ENCODE measurements at places on chromosomes 2 and 18.
A peak's percentile ranks its signal among the peaks of the same experiment; 100 is the strongest.

DNA sequence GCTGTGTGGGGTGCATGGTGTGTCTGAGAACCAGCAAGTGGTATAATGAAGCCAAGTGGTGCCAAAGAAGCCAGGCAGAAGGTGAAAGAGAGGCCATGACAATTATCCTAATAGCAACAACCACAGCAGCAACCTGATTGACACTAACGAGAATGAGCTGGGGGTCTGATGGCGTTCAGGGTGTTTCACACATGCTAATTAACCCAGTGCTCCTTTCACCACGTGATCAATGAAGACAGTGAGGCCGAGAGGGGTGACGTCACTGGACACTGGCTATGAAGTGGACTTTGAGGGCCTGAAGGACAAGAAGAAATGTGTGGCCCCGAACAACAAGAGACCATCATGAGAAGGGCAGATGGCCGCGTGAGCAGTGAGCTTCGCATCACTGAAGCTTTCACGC lies 364.4 kb upstream of the ID2 start:
- DNase-seq = peak; percentile 11

DNA sequence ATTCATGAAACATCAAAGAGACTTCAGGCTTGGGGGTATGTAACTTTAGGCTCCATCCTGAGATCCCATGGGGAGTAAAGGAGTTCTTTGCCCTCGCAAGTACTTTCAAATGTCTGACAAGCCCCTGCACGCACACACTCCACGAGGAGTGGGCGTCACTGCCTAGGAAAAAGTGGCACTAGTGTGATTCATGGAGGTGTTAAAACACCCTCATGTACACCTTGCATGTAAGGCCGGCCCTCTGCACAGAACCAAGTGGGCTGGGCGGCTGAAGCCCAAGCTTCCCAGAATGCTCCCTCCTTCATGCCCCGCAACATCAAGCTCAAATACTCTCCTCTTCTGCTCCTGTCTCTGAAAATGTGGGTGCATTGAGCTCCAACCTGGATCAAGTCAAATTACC lies 7.8 kb downstream of the HS1BP3 start:
- no peak for DNase-seq

- DNase-seq = no peak
These were observed 78.3 kb downstream of the SMAD4 start for GRCh38 chr18:51108330-51108729.

DNA sequence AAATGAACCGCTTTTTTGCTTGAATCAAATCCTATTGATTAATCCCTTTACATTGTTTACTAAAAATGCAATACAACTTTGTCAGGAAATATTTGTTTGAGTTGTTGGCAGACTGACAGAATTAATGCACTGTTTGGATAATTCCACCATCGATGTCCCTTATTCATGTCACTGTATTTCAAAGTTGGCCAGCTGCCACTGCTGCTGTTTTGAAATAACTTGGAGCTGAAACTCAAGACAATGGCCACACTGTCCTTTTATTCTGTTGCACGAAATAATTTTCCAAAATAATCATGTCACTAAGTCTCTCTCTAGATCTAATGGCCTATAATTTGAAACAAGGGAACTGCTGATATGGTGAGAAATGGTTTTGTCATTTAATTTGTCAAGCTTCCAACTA lies 55.2 kb upstream of the PAX3 start:
- DNase-seq = no peak

DNA sequence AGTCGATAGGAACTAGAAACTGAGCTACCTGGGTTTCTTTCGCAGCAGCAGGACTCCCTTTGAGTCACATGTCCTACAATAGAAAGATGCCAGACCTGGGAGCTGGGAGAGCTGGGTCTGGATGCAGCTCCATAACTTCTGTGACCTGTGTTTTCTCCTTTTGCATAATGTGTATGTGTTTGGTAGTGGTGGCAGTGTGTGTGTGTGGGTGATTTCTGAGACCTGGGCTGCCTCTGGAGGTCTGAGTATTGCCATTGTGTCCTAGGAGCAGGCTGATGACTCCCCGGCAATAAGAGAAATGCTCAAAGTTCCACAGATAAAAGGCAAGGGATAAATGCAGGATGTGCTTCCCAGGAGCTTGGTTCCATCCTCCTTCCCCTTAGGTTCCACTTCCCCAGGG lies 6.4 kb downstream of the WNT10A start:
- DNase-seq = no peak

DNA sequence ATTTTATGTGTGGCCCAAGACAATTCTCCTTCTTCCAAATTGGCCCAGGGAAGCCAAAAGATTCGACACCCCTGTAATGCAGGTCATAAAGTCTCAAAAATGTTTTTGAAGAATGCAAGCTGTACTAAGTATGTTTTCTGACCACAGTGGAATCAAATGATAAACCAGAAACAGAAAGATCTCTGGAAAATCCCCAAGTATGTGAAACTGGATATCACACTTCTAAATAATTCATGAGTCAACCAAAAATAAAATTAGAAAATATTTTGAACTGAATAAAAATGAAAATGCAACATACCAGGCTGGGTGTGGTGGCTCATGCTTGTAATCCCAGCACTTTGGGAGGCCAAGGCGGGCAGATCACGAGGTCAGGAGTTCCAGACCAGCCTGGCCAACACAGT lies 34.1 kb upstream of the UBE2F start:
- no peak for DNase-seq

- no peak for DNase-seq
These were observed 293.6 kb downstream of the STK39 start for GRCh38 chr2:167953776-167954175.

DNA sequence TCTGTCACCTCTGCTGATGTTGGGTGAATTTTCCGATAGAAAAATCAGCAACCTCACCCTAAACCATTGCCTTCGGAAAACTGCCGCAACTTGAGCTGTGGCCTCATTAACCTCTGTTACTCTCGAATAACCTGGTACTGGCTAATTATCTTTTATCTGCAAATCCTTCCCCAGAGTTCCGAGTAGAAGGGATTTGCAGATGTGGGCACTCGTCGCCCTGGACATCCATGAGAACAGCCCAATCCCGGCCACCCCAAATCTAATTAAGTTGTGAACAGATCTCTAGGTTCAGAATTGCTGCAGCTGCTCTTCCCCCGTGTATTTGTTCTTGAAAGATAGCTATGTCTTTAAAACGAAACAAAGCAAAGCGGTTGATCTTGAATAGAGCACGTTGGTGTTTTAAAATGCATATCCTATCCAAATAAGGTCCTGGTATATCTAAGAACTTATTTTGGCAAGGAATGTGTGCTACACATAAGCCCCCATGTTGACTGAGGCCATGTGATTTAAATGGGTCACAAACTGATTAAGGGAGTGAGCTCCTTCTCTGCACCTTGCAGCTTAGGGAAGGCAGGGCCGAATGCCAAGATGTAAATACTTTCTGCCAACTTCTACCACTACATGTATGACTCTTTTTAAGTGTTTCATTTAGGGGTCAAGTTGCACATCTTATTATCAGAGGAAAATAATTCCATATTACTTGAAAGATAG lies 88.2 kb downstream of the MTCL1 start:
- DNase-seq = no peak

- DNase-seq = no peak
These were observed 63.2 kb downstream of the DLGAP1 start for GRCh38 chr18:4391859-4392258.

DNA sequence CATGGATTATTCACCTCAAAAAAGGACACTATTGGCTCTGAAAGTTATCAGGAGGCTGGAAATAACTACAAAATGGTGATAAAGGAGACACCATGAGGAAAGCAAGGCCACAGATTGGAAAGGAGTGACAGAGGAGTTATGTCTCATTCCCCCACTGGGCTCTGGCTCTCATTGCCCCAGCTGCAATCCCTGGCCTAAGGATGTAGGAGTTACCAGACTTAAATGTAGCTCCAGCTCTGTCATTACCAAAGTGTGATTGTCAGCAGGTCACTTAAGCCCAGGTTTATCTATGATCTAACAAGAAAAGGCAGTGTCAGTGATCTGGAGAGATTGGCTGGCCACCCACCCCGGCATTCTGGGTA lies 1228.2 kb upstream of the DDX18 start:
- no peak for DNase-seq

GRCh38 chr18:9890196-9890595 lies 4.4 kb downstream of the TXNDC2 start:
- DNase-seq = no peak
